Osteocyte (in vitro differentiated cells): ENCODE measurements at places on chromosomes 13 and 19. TPM values are rescaled to one million over a fixed set of nuclear protein-coding genes. Genes with fewer than 3 reads are reported as not detected.

The ACP5 gene
- 1.3 and 1.6 TPM in 2 replicates for total RNA-seq

The IL11 gene
- total RNA-seq = 0.91 and 1.0 TPM in 2 replicates

GRCh38 chr13:96533408-96533807 lies 443.5 kb downstream of the HS6ST3 start:
- no peak for DNase-seq
- no peak overlapping the region for H3K27ac ChIP-seq
- no peak overlapping the region for H3K4me3 ChIP-seq
- no peaks in the 10 kb centered on the region for H3K4me1 ChIP-seq

GRCh38 chr13:113040597-113041292 lies 64.8 kb upstream of the F7 start:
- no peaks in the 10 kb centered on the region for H3K4me1 ChIP-seq
- H3K36me3 ChIP-seq = peaks cover 4% of the 10 kb centered on the region
- no peak overlapping the region for H3K27ac ChIP-seq
- DNase-seq = no peak
- peaks cover 19% of the 10 kb centered on the region for H3K27me3 ChIP-seq
- no peak overlapping the region for H3K4me3 ChIP-seq
